Left colon (tissue), 2 donors: ENCODE measurements at places on chromosomes 13 and 19. TPM values are rescaled to one million over a fixed set of nuclear protein-coding genes. Genes with fewer than 3 reads are reported as not detected.
A peak's percentile ranks its signal among the peaks of the same experiment; 100 is the strongest.

DNA sequence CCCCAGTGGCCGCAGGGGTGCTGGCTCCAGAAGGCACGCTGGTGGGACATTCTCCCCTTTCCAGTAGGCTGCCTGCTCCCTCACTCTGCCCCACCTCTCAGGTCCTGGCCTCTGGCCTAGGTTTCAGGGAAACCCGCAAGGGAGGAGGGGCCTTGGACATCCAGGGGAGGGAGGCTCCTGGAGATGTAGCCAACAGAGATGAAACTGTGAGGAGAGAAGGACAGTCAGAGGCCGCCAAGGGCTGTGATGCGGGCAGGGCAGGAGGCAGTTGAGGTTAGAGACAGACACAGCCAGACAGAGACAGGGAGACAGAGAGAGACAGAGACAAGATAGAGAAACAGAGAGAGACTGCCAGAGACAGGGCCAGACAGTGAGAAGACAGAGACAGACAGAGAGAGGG is 127.7 kb downstream of the UQCRFS1 start:
- DNase-seq = no peak

GRCh38 chr19:29098863-29099481 is 114.0 kb downstream of the UQCRFS1 start:
- no peak for DNase-seq

GRCh38 chr13:77415253-77416071 is 88.6 kb upstream of the MYCBP2 start:
- no peak for DNase-seq

- no peak for DNase-seq
These were observed 111.3 kb upstream of the EDNRB start for GRCh38 chr13:78029901-78030300.

- peak; percentile 62 for DNase-seq
These were observed 1.6 kb downstream of the GATAD2A start for GRCh38 chr19:19406878-19407632.

DNA sequence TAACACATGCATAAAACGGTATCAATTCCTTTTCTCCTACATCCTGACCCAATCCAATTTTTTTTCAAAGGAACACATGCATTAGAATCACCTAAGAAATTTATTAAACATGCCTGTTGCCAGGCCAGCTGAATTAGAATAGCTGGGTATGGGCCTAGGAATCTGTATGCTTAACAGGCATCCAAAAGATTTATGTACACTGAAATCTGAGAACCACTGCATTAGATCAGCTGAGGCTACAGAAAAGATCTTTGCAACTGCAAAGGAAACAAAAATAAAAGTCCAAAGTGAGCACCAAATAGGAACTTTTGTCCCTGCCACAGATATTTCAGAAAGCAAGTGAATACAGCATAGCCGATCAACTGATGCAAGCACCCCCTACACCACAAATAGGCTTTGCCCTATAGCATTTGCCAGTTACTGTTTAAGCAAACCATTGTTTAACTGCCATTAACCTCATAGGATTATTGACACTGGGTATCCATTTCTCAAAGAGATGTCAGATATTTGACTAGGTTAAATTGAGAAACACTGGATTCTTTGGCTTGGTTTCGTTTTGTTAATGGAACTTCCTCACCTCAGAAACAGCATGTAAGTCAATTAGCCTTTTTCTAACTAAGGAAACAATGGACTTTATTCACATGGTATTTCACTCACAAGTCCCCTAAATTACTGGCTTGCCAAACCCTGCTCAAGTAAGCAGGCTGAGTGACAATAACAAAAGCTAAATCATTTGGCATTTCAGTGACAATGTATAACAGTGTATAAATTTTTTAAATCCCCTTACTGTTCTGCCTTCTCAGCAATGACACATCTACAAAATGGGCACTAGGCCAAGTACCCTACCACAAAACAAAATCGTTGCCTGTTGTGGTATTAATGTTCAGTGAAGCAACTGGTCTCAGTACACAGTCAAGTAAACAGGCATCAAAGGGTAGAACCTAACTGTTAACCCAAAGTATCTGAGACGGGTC is 67.8 kb downstream of the SUCLA2 start:
- no peak for DNase-seq

DNA sequence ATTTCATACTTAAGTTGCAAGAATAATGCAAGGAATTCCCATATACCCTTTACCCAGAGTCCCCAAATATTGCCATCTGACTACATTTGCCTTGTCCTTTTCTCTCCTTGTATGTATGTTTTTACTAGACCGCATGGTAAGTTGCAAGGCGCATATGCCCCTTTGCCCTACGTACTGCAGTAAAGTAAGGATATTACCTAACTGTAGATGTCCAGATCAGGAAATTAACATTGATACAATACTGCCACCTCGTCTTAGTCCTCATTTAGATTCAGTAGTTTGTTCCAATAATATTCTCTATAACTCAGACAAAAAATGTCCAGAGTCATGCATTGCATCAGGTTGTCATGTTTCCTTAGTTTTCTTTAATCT is 9.3 kb downstream of the SAFB start:
- no peak for DNase-seq

DNA sequence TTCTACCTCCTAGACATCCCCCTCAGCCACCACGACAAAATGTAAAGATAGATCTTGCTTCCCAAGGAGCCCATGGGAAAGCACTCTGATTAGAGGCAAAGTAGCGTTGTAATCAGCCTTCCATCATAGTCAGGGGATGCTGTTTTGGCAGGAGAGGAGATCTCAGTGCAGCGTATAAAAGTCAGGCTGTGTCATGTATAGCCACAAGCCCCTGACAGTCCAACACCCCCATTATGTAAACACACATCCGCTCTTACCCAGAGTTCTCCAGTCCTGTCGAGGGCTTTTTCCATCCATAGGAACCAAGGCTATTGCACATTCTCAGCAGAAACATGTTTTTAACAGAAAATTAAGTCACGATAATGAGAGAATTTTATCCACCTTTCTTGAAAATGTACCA is 156.3 kb downstream of the CYSLTR2 start:
- DNase-seq = no peak

Gene WDR88
- total RNA-seq = not detected

DNA sequence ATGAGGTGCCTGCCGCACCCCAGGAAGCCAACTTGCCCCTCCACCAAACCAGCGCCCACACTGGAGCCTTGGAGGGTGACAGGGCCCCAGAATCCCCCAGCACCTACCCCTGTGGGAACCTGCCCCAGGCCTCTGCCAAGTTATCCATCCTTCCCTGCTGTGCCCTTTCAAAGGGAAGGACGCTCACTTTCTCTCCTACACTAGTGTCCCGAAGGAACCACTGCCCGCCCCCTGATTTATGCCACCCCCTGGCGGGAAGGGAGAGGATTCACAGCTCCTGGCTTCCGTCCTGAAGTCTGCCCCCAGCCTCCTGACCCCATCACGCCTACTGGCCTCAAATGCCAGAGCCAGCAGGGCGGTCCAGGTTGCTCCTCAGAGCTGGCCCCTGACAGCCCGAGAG is 1.4 kb downstream of the EVI5L start:
- DNase-seq = no peak

Gene CYP2S1
- total RNA-seq = 22.6 TPM

- DNase-seq = peak; percentile 80
These were observed 11.3 kb downstream of the STAP2 start for GRCh38 chr19:4327252-4327876.

DNA sequence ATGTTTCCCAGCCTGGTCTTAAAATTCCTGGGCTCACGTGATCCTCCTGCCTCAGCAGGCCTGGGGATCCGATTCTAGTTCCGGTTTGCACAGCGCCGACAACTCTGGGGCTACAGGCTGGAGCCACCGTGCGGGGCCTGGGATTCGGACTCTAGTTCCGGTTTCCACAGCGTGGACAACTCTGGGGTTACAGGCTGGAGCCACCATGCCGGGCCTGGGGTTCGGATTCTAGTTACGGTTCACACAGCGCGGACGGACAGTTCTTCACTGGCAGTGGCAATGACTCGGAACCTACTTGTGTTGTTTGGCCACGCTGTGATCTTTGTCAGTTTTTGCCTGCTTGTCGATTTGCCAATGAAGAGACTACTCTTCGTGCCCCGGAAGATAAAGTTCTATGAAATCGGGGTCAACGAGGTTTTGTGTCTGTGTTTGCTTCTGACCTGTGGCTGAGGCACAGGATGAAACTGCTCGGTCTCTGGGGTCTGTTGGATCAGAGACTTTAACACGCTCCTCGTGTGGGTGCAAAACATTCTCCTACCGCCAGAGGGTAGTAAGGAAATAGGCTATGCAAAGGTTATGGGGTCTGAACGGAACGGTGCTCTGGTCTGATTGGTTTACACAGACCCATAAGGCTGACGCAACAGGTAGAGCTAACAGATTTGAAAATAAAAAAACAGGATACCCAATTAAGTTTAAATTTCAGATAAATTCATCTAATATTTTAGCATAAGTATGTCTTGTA is 12.1 kb upstream of the ZSCAN1 start:
- peak; percentile 16 for DNase-seq

DNA sequence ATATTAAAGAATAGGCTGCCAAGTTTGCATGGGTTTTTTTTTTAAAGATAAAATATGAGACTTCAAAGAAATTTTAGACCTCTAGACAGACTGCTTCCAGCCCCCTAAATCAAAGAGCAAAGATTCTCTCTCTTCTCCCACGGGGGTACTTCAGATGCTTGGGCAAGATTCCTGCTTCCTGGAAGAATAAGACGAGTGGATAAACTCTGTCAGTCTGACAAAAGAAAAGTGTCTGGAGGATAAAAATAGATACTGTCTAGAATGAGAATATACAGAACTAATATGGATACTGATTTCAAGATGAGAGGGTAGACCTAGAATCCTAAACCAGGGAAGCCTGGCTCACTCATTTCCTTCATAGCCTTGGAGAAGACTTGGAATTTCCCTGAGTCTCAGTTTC is 435.1 kb downstream of the FOXO1 start:
- no peak for DNase-seq

DNA sequence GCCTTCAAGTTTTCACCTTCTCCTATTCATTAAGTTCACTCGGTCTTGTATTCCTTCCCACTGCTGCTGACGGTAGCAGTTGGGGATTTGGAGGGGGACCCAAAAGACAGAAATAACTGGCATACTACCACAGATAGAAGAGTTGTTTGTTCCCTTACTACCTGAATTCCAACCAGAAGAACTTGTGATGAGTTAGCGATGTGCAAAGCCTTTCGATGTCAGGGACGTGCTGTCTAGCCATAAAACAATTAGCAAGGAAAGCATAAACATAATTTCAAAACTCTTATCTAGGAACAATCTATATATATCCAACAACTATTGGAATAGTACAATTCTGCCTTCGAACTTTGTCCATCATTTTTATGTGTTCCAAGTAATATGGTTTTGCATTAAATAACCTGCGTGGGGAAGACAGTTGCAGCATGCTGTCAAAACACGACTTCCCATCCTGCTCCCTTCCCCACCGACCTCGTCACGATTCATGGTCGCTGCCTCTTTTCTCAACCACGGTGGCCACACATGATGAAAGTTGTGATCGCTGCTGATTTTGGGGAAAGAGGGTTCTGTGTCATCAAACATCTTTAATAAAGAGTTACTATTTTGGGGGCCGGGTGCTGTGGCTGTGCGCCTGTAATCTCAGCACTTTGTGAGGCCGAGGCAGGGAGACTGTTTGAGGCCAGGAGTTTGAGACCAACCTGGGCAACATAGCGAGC is 3.8 kb upstream of the SLC7A9 start:
- DNase-seq = no peak

Gene FCAR
- not detected for total RNA-seq

DNA sequence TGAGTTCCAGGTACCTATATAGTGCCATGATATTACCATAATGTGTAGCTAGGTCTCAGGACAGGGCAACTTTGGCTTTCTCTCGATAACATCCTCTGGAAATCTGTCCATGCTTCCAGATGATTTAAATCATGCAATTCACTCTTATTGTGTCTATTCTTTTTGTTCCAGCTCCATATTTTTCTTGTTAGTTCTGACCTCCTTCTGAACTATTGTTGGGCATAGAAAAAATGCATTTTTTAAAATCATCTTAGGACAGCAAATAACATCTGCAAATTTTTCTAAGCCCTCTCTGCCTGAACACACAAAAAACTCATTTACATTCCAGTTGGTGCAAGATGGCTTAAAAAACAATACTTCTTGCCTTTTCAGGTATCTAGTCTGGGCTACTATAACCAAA is 1561.0 kb upstream of the MIR17HG start:
- no peak for DNase-seq

GRCh38 chr19:44648631-44649251 is 5.0 kb downstream of the PVR start:
- DNase-seq = no peak

GRCh38 chr13:110103534-110103933 is 203.4 kb downstream of the COL4A1 start:
- DNase-seq = no peak

- no peak for DNase-seq
These were observed 63.1 kb downstream of the ZNF100 start for GRCh38 chr19:21704320-21704719.

GRCh38 chr19:50481351-50482149 is 4.9 kb upstream of the GARIN5A start:
- no peak for DNase-seq

GRCh38 chr19:2589441-2589840 is 113.1 kb downstream of the GNG7 start:
- no peak for DNase-seq

DNA sequence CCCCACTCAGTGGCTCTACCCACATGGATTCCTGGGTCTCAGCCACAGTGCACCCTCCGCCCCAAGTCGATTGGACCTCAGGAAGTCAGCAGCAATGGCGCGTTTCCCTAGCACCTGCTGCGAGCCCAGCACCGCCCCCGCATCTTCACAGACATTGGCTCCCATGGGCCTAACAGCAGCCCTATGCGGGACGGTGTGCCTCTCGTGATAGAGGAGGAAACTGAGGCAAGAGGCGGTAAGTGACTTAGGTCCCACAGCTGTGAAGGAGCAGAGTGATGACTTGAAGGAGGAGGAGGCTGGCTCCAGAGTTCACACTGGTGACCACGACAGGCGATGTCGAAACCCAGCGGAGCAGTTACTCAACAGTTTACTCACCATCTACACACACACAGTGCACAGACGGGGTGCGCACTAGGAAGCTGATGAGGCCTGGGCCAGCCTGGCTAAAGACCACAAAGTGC is 104.5 kb upstream of the SOX1 start:
- no peak for DNase-seq

GRCh38 chr19:53909471-53910169 is 542 bp downstream of the CACNG7 start:
- no peak for DNase-seq

DNA sequence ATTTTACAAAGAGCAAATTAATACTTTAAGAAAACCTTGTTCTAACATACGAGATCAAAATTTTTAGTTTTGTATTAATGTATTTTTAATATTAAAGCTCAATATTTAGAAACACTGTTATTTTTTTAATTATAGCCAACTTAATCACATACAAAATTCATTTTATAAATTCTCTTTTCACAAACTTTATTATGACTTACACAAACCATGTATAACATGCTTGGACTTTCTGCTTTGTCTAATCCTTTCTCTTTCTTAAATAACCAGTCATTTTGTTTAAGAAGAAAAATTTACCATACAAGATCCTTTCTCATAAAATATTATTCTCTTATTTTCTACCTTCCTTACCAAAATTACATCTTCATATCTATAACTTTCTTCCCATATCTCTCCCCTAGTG is 62.2 kb downstream of the CYSLTR2 start:
- DNase-seq = no peak

Gene SPRED3
- 0.28 TPM for total RNA-seq

GRCh38 chr13:24265453-24265852 is 43.9 kb upstream of the C1QTNF9 start:
- DNase-seq = no peak

Gene PSG6
- total RNA-seq = not detected

Gene ICAM1
- total RNA-seq = 7.7 TPM

- no peak for DNase-seq
These were observed 35.8 kb downstream of the LATS2 start for GRCh38 chr13:21025539-21025938.

GRCh38 chr13:30331331-30331771 is 24.0 kb upstream of the KATNAL1 start:
- DNase-seq = peak; percentile 10
